ENCODE measurements at places on chromosomes 11 and 22.

DNA sequence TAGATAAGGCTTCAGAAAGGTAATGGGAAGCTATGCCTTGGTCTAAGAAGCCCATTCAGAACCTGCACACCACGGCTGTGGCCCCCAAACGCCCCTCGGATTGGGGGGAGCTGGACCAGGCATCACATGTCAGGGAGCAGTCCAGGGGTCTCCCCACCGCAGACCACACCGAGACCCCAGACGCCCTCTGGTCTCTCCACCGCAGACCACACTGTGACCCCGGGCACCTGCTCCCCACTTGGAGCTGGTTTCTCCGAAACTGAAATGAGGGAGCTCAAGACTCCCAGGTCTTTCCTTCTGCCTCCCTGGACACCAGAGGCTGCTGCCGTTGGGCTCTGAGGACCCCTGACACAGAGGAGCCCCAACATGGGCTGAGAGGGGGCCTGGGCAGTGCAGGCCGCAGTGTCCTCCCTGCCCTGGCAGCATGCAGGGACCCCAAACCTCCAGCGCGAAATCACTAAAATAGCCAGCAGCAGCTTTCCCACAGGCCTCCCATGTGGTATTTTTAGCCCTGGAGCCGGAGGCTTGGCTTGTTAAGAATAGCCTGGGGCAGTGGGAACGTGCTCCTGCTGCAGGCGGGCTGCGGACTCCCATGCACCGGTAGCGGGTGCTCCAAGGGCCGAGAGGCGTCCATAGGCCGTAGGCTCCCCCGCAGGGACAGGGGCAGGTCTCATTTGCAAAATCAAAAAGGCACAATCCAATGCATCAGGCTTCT is 7.7 kb downstream of the LINC01488 start:
- no peak for DNase-seq

GRCh38 chr11:86551288-86552092 is 120.9 kb downstream of the ME3 start:
- DNase-seq: no peak

- no peak for DNase-seq
Observed at GRCh38 chr11:130827451-130828377, 88.6 kb downstream of the SNX19 start.

DNA sequence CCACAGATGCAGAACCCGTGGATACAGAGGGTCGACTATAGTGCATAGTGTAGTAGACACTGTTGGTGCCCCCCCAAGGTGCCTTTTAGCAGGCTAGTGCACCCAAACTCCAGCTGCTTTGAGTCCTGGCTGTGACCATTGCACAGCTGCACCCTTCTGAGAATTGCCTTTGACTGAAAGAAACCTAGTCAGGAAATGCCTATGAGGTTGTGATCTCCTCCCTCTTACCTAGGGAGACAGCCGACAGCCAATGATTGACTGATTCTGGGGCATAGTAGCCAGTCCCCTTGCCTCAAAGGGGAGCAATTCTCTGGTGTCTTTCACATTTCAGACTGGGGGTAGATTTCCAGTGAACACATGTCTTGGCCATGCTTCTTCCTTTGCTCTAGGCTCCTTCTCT is 74.2 kb downstream of the DCDC1 start:
- no peak for DNase-seq

GRCh38 chr22:39223091-39223710 is 21.6 kb downstream of the PDGFB start:
- no peak for DNase-seq

- DNase-seq: no peak
Observed at GRCh38 chr11:48228761-48229160, 12.2 kb downstream of the OR4B1 start.

DNA sequence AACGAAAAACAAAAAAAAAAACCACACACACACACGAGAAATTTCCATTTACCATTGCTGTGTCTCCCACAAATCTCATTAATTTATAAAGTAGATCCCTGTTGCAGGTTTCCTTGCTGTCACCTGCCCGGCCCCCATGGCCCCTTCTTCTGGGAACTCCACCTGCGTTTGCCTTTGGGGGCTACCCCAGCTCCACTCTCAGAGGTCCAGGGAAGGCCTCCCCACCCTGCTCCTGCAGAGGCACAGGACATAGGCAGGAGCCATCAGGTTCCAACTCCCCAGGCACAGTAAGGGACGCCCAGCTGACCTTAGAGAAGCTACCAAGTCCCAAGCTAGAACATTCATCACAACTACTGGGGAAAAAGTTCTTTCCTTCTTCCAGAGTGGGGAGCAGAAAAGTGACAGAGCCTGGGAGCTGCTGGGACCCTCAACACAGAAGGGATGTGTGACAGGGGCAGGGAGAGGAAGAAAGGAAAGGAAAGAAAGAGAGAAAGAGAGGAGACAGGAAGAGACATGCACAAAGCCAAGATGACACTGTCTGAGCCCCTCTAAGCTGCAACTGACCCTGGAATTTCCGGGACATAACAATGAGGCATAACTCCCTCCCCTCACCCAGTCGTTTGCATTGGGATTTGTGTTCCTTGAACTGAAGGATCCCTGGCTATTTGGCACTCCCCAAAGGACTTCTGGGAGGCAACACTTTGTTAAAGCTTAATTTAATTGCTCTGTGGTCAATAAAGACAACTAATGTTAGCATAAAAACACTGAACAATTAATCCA is 175.7 kb downstream of the SHANK2 start:
- no peak for DNase-seq

- peak; percentile 32 for DNase-seq
Observed at GRCh38 chr11:47394322-47395222, 13.8 kb upstream of the SLC39A13 start.

DNA sequence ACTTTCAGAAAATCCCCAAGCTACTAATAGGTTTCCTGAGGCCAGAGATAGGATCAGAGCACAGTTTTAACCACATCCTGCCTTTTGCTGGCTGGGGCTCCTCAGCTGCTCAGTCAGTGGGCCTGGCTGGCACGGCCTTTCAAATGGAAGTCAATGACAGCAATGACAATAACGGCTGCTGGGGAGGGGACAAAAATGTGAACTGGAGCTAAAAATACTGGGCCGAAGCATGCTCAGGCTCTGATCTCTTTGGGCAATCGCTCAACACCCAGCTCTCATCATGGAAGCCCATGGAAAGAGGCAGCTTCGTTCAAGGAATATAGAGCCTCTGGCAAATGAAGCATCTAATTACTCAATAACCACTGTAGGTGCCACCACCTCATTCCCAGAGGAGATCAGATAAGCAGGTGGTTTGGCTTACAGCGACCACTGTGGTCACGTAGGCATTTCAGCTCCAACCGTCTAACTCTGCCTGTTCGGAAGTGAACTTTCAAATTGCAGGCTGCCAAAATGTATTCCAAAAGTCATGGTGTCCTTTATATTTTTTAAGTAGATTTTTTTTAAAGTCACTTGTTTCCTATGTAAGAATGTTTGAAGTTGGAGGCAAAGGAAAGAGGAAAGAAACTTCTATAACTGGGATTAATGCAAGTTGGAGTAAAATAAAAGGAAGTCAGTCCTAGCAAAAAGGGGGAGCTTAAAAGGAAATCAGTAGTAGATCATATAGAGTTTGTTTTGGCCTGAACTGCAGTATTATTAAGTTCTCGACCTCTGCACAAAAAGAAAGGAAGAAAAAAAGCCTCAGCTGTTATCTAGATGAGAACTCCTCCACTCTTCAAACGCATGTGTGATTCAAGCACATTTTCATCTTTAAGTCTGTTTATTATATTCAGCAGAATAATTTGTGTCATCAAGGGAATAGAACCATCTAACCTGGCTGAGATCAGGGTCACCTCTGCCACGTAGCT is 14.1 kb downstream of the WT1 start:
- no peak for DNase-seq

DNA sequence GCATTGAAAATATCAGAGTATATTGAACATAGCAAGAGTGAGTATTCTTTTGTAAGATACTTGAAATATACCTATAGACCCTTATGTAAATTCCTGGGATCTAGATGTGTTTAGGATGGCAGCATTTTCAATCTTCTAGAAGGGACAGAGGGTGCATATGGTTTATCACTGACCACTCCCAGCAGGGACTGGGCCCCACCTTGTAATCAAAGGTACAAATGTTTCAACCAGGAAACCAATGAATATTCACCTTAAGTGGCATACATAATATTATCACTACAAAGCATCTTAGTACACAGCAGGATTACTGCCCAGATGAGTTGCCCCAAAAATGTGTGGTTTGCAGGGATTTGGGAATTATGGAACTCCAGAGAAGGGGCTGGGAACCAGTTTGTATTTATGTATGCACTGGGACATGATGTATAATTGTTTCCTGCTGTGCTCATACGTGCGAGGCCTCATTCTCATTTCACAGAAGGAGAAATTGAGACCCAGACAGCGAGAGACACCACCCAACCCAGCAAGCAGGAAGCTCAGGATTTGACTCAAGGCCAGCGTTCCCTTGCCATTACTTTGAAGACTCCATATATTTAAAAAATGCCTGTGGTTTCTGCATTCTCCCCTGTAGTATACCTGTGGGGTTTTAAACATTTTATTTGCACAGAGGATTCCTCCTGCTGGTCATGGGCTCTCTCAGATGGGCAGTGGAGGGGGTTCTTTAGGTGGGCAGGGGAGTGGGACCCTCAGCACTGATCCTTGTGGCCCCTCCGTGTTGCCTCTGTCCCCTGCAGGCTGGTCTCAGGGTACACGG is 5.2 kb downstream of the APOL4 start:
- no peak for DNase-seq

DNA sequence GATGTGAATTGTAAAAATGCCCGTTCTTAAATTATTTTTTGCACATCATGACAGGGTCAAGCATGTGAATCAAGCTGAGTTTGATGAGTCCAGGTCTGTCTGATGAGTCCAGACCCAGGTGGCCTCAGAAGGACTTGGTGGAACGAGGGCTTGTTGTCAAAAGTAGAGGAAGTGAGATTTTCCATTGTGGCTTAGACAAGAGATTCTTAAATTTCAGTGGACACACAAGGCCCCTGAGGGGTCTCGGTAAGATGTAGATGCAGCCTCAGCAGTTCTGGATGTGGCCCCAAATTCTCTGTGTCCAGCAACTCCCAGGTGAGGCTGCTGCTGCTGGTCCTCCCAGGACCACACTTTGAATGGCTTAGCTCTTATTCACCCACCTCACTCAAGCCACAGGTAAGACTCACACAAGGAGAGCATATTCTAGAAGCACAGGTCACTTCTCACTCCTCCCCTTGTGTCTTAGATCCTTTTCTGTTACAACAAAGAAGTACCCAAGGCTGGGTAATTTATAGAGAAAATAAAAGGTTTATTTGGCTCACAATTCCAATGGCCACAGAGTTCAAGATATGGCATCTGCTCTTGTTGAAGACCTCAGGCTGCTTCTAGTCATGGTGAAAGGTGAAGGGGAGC is 98.8 kb downstream of the GGTLC2 start:
- no peak for DNase-seq

Measured in stimulated activated CD4-positive, alpha-beta T cell treated with anti-CD3 and anti-CD28 coated beads, Interleukin-1b, Interleukin-23, amount 100 ng/mL, for 4 hours (primary cell).